AG04449 (cell line): ENCODE measurements at places on chromosomes 16 and 17.

DNA sequence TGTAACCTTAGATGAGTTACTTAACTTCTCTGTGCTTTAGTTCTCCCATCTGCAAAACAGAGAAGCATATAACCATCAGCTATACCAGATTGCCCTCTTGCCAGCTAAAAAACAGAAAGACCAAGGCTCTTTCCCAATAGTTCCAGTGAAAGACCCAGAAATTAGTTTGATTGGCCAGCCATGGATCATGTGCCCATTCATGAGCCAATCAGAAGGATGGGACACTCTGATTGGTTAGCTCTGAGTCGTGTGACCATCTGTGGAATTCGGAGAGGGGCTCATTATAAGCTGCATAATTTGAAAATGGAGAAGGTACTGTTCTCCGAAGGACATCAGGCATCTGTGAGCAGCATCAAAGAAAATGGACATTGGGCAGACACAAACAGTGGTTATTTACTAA, 155.2 kb downstream of the ABCC12 start:
- DNase-seq = no peak

DNA sequence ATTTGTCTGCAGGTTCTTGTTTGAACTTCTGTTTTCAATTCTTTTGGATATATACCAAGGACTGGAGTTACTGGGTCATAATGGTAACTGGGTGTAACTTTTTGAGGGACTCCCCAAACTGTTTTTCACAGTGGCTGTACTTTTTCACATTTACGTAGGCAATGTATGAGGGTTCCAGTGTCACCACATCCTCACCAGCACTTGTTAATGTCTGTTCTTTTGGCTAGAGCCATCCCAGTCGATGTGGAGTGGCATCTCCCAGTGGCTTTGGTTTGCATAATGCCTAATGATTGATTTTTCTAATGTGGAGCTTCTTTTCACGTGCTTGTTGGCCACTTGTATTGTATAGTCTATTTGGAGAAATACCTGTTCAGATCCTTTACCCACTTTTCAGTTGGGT, 59.3 kb downstream of the SPECC1 start:
- no peak for DNase-seq

GRCh38 chr17:72539981-72540897, 419.4 kb downstream of the SOX9 start:
- DNase-seq = no peak

DNA sequence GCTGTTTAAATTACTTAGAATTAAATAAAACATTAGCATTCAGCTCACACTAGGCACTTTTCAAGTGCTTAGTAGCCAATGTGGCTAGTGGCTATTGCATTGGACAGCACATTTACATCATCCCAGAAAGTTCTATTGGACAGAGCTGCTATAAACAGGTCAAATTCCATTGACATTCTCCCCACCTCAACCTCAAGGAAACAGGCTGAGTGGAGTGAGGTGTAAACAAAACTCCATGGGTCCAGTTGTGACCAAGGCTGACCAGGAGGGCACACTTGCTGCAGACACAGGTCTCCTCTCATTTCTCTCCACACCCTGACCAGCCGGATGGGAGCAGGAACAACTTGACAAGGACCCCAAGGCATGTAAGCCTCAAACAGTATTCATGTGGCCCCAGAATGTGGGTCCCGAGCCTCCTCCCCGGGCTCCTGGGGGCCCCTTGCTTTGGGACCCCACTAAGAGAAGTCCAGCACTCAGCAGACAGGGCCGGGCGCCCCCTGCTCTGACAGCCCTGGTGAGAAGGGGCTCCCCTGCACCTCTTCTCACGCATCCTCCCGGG, 488 bp downstream of the C17orf113 start:
- DNase-seq = no peak
